GM13976 (cell line): ENCODE measurements at places on chromosomes 3 and 15.

DNA sequence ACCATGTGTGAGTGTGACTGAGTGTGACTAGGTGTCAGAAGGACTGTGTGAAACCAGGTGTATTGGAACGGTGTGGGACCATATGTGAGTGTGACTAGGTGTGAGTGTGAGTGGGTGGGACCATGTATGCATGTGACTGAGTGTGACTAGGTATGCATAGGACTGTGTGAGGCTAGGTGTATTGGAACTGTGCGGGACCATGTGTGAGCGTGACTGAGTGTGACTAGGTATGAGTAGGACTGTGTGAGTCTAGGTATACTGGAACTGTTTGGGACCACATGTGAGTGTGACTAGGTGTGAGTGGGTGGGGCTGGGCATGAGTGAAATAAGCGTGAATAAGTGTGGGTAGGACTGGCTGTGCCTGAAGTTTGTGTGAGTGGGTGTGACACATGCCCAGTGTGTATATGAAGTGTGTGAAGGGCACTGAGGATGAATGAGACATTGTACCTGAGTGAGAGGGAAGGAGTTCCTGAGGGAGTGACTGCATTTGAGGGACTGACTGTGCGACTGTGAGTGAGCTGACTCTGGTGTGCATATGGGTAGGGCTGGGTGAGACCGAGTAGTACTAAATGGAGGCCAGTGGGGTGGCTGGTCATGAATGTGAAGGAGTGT is 247.0 kb upstream of the CCDC54 start:
- DNase-seq: no peak

GRCh38 chr3:185330644-185331043 is 32.3 kb upstream of the MAP3K13 start:
- DNase-seq: no peak

DNA sequence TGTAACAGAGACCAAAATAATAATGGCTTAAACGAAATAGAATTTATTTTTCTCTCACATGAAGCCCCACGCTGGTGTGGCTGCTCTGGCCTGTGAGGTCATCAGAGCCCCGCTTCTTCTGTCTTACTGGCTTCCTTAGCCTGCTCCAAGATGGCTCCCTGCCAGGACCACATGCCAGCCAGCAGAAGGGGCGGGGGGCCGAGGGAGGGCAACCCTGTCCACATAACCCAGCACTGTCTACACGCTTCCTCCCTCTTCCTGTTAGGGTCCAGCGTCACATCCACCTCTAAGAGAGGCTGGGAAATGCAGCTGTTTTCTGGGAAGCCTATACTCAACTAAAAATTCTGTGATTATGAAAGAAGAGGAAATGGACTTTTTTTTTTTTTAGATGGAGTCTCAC is 107.9 kb upstream of the DLG1 start:
- no peak for DNase-seq

GRCh38 chr3:87318617-87319021 is 42.2 kb upstream of the POU1F1 start:
- no peak for DNase-seq

DNA sequence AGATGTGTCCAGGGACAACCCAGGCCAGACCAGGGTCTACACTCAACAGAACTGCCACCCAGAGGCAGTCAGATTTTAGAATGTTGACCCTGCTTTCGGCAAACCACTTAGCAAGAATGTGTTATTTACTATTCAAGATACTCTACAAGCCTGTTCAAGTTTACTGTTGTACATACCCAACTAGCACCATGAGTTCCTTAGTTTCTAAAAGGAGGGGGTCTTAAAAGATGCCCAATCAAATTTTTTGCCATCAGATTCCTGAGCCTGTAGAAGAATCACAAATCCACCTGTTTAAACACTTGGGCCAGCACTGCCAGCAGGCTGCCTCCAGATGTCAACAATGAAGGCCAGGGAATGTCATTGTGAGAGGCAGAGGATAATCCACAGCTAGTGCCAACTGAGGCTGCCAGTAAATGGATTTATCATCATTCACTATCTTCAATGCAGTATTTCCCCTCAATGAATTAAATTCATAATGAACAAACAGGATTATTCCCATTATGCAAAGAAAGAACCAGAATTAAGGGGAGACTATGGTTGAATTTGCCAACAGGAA is 43.5 kb upstream of the SNRPA1 start:
- DNase-seq: no peak

- DNase-seq: no peak
These were observed 26.8 kb downstream of the NPHP3 start for GRCh38 chr3:132695422-132695821.

- peak; percentile 40 for DNase-seq
These were observed 766 bp upstream of the EMC4 start for GRCh38 chr15:34223904-34224596.

GRCh38 chr15:38702178-38702912 is 137.7 kb upstream of the RASGRP1 start:
- no peak for DNase-seq

GRCh38 chr3:122691195-122691594 is 10.6 kb downstream of the PARP14 start:
- DNase-seq: no peak

- DNase-seq: peak; percentile 58
These were observed 636 bp downstream of the TBC1D21 start for GRCh38 chr15:73873889-73874511.

- DNase-seq: no peak
These were observed 313.4 kb upstream of the NECTIN3 start for GRCh38 chr3:110758208-110758607.

GRCh38 chr3:124784686-124785382 is 54.6 kb downstream of the UMPS start:
- no peak for DNase-seq

GRCh38 chr15:80849308-80849707 is 70.1 kb downstream of the CEMIP start:
- DNase-seq: no peak

- DNase-seq: no peak
These were observed 17.3 kb downstream of the CACNA2D3 start for GRCh38 chr3:54139630-54140029.

- no peak for DNase-seq
These were observed 3.8 kb upstream of the LOXL1 start for GRCh38 chr15:73922186-73923151.

DNA sequence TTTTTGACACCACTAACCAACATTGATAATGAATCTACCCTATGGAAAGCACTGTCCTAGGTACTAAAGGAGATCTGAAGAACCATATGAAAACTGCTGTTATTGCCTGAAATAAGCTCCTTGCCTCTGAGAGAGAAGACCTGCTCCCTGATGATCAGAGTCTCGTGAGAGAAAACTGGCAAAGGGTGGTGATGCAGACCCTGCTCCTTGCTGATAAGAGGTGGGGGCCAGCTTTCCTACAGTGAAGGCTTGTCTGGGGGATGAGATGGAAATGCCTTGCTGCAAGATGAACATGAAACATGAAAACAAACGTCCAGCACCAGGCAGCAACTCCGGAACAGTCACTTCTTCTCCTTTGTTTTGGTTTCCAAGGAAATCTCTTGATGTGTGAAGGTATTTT is 31.9 kb downstream of the RASGRP1 start:
- no peak for DNase-seq

DNA sequence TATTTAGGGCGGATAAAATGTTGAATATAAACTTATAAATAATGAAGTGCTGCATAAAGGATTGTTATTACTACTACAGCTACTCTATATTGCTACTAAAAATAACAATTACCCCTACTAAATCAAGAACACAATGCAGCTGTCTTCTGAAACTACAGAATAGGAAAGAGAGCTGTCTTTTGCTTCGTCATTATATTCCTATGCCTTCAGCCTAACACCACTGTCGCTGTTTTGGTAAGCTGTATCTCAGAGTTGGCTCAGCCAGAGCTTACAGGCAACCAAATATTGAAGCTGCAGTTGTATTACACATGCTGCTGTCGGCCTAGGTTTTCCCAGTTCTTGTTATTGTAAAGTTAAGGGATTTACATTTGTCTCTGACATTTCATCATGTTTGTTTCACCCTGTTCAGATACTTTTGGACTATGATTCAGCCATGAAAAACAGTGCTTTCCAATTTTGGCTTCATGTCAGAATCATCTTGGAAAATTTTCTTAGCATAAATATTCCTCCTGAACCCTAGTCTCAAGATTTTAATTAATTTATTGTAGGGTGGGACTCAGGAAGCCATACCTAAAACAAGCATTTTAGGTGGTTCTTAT is 31.3 kb upstream of the LPP start:
- no peak for DNase-seq

DNA sequence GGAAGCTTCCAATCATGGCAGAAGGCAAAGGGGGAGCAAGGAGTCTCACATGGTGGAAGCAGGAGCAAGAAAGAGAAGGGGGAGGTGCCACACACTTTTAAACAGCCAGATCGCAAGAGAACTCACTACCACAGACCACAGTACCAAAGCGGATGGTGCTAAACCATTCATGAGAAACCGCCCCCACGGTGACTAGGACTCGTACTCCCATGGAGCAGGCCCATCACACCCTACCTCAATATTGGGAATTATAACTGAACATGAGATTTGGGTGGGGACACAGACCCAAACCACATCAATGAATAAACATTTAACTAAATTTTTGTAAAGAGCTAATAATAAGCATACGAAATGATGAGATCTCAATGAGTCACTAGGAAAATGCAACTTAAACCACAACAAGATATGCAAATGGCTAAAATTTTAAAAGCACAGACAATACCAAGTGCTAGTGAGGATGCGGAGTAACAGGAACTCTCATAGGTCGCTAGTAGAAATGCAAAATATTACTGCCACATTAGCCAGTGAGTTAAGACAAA is 10.0 kb downstream of the MRPS25 start:
- peak; percentile 67 for DNase-seq

GRCh38 chr3:194312743-194313281 is 38.3 kb downstream of the CPN2 start:
- DNase-seq: no peak

- DNase-seq: no peak
These were observed 46.1 kb upstream of the MRPS22 start for GRCh38 chr3:139297588-139298311.

DNA sequence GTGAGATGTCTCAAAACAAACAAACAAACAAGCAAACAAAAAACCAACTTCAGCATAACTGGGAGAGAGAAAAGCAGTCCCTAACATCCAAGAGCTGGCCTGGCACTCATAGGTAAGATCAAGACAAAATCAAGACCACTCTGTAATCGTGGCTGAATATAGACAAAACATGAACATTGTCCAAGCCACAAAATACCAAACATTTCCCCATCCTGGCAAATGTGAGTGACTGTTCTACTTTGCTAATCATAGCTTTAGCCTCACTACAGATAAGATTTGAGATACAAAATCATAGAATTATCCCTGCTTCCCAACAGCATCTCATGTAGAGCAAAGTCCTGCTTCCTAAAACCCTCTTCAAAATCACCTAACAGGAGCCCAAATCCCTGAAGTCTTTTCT is 116.7 kb upstream of the PRTG start:
- no peak for DNase-seq

DNA sequence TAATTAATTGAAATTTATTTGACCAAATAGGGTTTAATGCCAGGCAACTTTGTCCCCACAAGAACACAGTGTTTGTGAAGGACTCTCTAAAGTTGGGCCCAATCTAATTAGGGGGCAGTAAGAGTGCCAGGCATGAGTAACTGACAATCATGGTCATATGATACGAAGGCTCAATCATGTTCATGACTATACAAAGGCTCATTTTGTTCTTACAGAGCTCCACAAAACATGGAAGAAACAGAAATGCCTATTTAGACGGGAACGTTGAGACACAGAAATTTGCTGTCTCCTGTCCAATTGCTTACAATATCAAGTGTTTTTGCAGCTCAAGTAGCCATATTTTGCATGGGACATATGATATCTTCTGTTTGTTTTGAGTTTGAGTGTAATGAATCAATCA is 391.1 kb downstream of the SI start:
- no peak for DNase-seq

DNA sequence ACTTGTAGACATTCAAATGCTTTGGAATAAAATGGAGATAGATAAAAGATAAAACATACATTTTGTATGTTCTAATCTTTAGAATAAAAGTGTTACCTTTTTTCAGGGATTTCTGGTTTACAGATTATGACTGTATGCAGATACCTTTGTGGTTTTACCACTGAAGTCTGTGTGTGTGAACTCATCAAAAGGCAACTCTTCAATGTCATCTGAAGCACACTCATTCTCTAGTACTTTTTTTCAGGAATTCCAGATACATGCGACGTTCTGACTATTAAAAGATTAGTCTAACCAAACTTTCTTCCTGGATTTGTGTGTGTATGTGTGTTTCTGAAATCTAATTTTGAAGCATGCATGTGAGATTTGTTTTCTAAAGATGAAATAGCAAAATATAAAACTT is 188.6 kb downstream of the NLGN1 start:
- no peak for DNase-seq

GRCh38 chr3:140510303-140510861 is 167.5 kb upstream of the TRIM42 start:
- DNase-seq: no peak

DNA sequence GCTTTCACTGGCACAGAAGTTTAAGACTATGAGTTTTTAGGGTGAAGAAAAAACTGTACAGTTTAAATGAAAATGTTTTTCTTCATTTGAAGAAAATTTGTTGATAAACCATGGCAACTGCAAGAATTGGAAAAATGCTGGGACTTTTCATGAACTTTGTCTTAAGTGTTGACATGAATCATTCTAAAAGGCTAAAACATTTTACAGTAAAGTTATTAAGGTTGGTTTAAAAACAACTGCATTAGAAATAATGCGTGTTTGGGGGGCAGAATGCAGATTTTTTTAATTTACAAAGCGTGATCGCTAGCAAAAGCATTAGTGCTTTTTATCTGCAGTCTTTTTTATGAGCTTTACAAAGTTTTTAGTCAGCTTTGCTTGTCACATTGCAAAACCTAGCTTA is 601.9 kb upstream of the TGFBR2 start:
- DNase-seq: no peak

DNA sequence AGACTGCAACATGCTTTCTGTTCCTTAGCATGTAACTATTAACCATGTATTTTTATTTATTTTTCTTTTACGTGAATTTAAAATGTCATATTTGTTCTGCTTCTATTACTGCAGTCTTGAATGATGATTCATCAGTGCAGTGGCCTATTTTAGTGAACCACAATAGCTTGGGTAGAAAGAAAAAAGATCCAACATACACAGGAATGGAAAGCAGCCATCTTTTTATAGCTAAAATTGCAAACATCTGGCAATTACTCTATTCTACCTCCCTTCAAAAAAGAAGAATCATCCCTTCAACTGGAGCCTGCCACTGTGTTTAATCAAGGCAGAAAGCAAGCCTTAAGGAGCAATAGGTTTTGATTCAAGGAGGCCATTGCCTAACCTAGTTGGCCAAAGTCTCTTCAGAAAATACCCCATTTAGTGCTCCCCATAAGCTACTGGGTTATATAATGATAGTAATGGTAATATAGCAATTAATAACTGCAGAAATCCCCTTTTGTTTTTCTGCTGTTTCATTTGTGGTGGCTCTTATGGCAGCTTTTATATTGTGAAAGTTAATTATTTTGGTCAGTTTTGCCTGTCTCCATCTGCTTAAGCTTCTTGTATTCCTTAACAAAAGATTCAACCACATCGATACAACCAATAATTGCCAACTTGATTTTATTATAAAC is 267.3 kb downstream of the LPP start:
- DNase-seq: no peak
